Suppressor macrophage treated with lipopolysaccharide for 4 hours (primary cell): ENCODE measurements at places on chromosomes 12 and 14.

DNA sequence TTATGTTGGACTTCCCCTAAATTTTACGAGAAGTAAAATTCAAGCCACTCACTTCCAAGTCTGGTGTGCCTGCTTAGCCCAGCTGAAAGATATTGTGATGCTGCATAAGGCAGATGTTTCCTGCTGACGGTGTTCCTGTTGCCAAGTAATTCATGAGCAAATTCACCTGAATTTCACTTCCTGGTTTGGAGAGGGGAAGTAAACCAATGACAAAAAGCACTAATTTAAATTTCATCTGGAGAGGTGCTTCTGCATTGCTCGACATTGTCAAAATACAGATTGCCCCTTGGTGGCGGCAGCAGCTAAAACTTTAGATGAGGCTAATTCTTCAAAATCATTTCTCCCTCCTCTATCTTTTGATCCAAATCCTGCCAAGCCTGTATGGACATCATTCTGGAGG lies 281.1 kb downstream of the AACS start:
- DNase-seq, result no peak

DNA sequence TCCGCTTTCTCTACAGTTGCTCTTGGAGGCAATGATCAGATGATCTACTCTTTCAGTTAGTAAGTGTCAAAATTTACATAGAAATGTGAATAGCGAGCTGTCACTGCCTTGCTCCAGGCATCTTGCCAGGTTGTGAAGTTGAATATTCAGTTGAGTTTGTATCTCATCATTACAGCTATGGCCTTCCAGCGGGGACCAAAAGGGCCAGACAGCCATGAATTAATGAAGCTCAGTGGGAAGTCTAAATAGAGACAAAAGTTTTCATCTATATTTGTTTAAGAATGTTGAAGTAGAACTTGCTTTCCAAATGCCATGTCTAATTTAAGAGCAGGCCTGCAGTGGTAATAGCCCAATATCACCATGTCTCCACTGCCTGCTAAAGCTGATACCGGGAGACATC lies 387.8 kb downstream of the FLRT2 start:
- no peak for DNase-seq

- no peak for DNase-seq
Measured at GRCh38 chr12:52977170-52977569, 28.3 kb downstream of the KRT18 start.

DNA sequence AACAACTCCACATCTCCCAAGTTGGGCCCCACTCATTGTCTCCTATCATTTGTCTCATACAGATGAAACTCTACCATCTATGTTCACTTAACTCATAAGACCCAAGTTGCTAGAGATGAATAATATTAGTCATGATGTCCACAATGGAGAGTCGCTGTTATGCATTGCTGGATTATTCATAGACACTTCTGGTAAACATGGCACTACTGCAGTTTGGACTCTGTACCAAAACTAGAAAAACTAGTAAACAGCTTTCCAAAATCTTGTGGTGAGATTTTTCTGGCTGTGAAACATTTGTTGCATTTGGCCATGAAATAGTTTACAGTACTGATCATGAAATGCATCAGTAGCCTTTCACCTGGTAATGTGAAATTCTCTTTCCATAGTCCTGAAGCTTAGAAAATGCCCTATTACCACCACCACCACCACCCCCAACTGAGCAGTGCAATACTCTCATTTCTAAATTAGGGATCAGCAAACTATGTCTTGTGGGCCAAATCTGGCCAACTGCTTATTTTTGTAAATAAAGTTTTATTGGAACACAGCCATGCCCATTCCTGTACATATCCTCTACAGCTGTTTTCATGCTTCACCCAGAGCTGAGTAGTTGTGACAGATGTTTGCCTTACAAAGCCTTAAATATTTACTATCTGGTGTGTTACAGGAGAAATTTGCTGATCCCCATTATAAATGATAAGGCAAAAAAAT lies 236.5 kb downstream of the DPF3 start:
- no peak for DNase-seq

DNA sequence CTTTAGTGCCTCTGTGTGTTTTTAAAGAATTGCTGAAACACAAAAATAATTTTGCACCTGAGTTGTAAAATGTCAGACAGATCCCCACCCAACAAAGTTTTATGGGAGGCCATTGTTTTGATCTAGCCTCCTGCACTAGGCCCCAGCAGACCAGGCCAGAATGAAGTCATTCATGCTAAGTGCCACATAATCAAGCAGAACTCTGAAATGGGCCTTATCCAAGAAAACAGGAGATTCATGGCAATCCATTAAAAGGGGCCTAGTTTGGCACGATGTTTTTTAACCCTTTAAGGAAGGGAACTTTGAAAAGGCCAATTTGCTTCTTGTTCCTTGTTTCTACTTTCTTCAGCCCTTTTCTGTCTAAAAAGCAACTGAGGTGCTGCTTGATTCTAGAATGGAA lies 260.9 kb downstream of the ITPR2 start:
- DNase-seq, result no peak

DNA sequence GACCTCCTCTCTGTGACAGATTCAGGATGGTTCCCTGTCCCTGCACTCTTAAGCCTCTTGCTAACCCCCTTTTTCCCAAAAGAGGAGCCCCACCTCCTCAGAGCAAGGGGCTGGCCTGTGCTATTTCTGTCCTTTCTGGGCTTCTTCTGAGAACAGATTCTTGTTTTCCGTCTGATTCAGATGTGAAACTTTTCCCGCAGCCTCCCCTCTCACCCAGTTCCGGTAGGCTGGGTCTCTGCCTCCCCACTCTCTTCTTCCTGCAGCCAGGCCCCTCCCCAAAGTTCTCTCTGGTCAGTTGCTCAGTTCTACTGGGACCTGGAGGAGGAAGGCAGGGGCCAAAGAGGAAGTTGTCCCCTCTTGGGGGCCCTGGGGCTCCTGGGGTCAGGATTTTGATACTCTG lies 11.8 kb downstream of the PDE1B start:
- DNase-seq, result peak; percentile 50

DNA sequence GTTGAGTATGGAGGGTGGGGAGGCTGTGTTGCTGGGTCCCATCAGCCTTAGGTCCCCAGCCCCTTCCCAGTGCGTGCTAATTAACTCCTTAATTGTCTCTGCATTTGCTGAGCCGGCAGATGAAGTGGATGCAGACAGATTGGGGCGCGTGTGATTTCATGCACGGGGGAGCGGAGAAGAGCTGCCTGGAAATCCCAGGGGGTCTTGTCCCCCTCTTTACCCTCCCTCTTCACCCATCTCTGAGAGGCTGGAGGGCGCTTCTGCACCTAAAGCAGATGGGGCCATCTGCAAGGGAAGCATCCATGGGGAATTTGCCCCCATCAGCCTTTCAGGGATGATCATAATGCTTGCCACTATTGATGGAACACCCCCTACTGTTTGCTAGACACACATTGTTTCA lies 4.4 kb upstream of the ASIC1 start:
- DNase-seq, result no peak

GRCh38 chr12:109687250-109687649 lies 26.4 kb upstream of the FAM222A start:
- no peak for DNase-seq

- no peak for DNase-seq
Measured at GRCh38 chr14:70942342-70942706, 35.1 kb downstream of the PCNX1 start.

DNA sequence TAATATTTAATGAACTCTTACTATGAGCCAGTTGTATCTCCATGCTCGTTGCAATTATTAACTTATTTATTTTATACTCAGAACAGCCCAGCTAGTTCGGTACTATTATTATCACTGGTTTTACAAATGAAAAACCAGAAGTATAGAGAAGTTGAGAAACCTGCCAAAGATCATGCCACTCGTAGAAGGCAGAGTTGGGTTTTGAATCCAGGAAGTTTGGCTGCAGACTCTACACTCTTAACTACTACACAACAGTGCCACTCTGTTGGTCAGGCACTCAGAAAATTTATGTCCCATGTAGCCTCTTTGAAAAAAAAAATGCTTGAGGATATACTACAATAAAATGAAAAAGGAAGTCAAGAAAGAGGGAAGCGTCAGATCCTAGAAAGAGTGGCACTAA lies 71.5 kb upstream of the ARID2 start:
- no peak for DNase-seq

DNA sequence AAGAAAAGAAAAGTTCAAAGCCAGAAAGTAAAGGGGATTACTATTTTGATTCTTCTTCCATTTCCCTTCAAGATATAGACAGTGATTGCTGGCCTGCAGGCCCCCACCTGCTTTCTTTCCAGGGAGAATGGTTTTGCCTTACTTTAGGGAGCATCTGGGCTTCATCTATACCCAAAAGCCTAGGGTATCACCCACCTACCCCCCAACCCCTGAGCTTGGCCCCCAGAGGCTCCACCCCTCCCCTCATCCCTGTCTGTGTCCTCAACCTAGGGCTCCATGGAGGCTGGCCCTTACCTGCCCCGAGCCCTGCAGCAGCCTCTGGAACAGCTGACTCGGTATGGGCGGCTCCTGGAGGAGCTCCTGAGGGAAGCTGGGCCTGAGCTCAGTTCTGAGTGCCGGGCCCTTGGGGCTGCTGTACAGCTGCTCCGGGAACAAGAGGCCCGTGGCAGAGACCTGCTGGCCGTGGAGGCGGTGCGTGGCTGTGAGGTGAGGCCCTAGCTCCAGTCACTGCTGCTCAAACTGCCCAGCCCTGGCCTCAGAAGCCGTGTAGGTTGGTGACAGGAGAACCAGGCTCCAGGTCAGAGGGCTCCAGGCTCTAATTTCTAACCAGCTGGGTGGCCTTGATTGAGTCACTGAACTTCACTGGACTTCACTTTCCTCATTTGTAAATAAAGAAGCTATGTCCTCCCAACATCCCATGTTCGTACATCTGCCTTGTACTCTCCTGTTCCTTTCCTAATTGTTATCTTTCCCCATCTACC lies 13.6 kb downstream of the ARHGEF40 start:
- DNase-seq, result no peak

- peak; percentile 20 for DNase-seq
Measured at GRCh38 chr14:57486767-57487379, 6.8 kb downstream of the CCDC198 start.

DNA sequence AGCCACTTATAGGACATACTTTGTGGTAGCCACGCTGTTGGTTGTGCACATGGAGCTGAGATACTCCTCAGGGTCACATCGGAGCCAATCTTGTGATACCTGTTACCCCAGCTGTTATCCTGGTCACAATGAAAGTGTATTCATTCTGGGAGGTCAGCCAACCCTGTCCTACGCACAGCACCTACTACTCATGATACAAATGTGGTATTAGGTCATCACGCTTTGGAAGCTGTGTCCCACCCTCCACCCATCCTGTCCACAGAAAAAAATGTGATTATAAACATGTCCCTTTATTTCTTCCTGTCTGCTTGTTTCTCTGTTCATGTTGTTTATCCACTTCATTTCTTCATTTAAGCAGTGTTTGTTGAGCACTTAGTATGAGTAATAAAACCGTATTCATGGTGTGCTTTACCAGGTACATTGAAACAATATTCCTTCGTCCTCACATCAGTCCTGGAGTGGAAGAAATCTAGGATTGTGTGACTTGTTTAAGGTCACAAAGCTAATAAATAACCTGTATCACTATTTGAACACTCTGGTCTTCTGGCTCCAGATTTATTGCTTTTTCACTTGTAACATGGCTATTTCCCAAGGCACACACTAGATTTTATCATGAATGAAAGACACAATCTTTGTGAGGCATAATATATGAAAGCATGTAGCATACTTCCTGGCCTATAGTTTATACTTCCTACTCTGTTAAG lies 73.1 kb downstream of the DERA start:
- no peak for DNase-seq

GRCh38 chr14:43697003-43697402 lies 810.1 kb downstream of the FSCB start:
- no peak for DNase-seq

GRCh38 chr14:68824517-68825347 lies 31.9 kb upstream of the ZFP36L1 start:
- peak; percentile 70 for DNase-seq

- DNase-seq, result no peak
Measured at GRCh38 chr14:22526744-22527143, 62.3 kb downstream of the DAD1 start.

GRCh38 chr14:86723254-86723624 lies 1193.3 kb downstream of the FLRT2 start:
- no peak for DNase-seq

GRCh38 chr12:104718304-104718929 lies 239.7 kb downstream of the SLC41A2 start:
- DNase-seq, result no peak

DNA sequence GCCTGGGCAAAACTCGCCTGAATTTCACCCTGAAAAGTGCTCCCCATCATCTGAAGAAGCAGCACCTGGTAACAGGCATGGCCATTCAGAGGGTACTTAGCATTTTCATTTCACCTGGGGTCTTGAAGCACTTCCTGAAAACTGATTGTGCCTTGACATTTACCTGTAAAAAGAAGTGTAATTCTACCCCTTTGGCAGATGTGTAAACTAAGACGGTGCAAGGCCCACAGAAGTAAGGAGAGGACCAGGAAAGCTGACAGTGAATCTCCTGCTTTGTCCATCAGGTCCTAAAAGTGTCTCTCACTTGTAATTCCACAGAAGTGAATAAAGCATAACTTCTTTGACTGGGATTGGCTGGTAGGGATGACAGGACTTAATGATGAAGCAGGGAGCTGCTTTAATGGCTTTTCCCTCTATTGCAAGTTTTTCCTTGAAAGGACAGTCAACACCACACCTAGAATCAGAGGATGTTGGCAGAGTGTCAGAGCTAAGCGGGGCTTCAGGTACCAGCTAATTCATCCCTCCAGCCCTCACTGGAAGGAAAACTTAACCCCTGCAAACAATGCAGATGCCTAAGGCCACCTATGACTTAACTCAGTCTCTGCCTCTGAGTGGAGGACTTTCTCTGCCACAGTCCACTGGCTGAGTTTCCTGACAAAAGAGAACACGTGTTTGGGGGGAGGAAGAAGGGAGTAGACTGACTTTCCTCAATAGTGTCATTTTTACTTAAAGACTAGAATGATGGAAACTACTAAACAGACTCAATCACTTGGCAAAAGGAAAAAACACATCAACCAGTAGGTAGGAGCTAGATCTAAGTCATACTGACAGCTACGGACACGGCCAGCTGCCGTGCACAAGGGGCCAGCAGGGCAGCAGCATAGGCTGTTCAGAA lies 74.7 kb downstream of the NUAK1 start:
- no peak for DNase-seq

GRCh38 chr12:132723764-132724140 lies 13.1 kb downstream of the PGAM5 start:
- no peak for DNase-seq
